ENCODE measurements at places on chromosomes 6 and 20.

DNA sequence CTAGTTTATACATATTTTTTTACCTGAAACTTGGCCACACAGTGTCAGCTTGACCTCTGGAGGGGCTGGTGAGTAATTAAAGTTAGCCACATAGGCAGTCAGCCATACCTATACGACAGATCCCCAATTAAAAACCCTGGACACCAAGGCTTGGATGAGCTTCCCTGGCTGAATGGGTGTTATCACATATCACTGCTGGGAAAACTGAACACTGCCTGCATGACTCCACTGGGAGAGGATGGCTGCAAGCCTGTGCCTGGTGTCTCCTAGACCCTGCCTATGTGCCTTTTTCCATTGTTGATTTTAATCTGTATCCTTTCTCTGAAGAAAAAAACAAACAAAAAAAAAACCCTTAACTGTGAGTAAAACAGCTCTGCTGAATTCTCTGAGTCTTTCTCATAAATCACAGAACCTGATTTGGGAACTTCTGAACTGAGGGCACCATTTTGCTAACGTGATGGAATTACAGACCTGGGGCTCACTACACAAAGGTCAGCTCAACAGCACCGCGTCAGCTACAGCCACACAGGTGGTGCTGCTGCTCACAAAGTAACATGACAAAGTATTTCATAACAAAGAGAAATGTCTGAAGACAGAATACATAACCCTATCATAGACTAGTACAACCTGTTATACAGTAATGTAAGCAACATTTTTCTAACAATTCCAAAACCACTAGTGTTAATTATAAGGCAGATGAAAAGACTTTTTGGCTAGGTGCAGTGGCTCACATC lies 97.0 kb downstream of the SLC23A2 start:
- no peak for DNase-seq

DNA sequence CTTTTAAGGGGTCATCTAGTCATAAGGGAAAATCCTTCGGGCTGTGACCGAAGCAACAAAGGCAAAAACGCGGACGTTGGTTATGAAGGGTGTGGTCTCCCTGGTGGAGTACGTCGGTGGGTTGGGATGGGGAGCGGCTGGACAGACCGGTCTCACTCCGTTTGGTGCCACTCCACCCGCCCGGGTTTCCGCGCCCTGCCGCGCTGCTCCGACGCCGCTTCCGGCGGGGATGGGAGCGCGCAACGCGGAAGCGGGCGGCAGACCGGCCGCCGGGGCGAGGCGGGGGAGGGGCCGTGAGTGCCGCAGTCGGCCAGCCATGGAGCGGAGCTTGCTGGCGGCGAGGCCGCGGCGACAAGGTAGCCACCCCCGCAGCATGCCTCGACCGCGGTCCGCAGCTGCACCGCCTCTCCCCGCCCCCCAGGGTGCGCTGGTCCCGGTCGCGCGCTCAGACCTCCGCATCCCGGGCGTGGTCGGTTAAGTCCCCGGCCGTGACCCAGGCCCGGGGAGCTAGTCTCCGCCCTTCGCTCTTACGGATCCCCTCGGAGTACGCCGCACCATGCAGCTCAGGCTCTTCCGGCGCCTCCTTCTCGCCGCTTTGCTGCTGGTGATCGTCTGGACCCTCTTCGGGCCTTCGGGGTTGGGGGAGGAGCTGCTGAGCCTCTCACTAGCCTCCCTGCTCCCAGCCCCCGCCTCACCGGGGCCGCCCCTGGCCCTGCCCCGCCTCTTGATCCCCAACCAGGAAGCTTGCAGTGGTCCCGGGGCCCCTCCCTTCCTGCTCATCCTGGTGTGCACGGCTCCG lies at the start of gene B3GALT4:
Gene B3GALT4 (plus strand): TSS at position 260 of the 799 bp plus-strand sequence. CDS start 297 bp downstream, at position 557.
- DNase-seq, result no peak

- no peak for DNase-seq
Observed at GRCh38 chr20:9330151-9330550, 184.2 kb upstream of the LAMP5 start.

DNA sequence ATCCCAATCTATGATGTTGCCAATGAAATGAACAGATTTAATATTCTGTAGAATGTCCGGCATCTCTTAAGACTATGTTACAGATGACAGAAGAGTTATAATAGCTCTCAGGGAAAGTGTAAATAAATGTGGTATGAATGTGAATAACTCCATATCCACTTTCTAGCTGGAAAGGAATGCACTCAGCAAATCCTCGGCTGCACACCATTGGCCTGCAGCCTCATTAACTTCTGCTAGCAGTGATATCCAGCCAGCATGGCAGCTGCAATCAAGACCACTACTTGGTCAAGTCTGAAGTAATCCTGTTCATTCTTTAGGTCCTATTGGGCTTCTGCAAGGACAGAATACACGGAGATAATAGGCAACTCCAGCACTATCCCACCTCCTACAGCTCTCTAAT lies 17.3 kb upstream of the MICA start:
- no peak for DNase-seq
